Effector memory CD4-positive, alpha-beta T cell (primary cell): ENCODE measurements at places on chromosomes 2 and 18.
A peak's percentile ranks its signal among the peaks of the same experiment; 100 is the strongest.

GRCh38 chr2:239626961-239627592, 226.3 kb upstream of the HDAC4 start:
- DNase-seq, result no peak

GRCh38 chr18:23752796-23753195, 63.5 kb downstream of the LAMA3 start:
- DNase-seq, result no peak

GRCh38 chr18:61466736-61467135, 133.5 kb downstream of the CDH20 start:
- DNase-seq, result no peak

DNA sequence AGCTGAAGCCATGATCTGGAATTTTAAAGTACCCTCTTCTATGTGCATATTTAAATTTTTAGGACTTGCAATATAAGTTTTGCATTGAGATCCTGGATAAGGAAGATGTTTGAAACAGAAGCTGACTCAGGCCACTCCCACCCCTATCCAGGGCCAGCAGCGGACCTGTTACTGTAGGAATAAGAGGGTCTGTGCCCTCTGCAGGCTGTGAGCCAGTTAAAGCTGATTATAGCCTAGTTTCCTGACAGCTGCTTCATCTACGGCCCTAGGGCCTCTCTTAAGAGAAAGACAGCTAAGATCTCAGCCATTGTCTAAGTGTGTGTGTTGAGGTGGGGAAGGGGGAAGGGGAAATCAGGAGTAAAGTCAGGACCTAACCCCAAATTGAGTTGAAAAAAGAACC, 234.0 kb downstream of the HAUS1 start:
- no peak for DNase-seq

- no peak for DNase-seq
Observed at GRCh38 chr2:239910851-239911640, 114.1 kb downstream of the NDUFA10 start.

GRCh38 chr2:136384531-136385303, 266.8 kb upstream of the CXCR4 start:
- peak; percentile 42 for DNase-seq
